ENCODE measurements at places on chromosomes 5 and 9.
A peak's percentile ranks its signal among the peaks of the same experiment; 100 is the strongest.

GRCh38 chr5:106525438-106525837 lies 1145.3 kb downstream of the EFNA5 start:
- DNase-seq: no peak

GRCh38 chr5:140151144-140152021 lies 23.6 kb upstream of the CYSTM1 start:
- DNase-seq: no peak

DNA sequence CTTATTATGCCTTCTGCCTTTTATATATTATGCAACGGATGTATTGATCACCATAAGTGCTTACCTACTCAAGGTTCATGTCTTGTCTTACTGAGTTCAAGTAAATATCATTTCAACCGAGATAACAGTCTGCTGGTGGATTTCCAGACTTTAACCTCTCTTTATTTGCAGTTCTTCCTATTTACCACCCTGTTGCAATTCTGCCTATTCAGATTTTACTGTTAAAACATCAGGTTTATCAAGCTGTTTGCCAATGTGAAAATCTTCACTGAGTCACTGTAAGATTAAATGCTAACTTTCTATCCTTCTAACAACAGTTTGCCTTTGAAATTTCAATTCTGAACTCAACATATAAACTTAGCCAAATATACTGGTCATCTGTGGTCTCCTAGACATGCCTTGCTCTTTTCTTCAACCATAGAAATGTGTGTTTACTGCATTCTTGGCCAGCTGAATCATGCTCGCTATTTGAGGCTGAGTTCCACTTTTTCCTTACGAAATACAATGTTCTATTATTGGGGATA lies 471.7 kb upstream of the RORB start:
- DNase-seq: no peak

DNA sequence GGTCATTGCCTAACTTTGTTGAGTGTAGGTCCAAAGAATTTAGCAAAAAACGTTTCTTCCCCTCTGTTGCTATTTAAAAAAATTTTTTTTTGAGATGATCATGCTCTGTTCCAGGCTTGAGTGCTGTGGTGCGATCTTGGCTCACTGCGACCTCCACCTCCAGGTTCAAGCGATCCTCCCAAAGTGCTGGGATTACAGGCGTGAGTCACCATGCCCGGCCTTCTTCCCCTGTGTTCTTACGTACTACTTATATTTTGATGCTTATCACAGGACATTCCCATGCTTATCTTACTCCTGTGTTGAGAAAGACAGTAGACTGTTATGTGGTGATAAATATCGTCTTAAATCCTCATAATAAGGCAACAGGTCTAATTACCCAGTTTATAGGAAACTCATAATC lies 2.5 kb downstream of the ACER2 start:
- DNase-seq: no peak

DNA sequence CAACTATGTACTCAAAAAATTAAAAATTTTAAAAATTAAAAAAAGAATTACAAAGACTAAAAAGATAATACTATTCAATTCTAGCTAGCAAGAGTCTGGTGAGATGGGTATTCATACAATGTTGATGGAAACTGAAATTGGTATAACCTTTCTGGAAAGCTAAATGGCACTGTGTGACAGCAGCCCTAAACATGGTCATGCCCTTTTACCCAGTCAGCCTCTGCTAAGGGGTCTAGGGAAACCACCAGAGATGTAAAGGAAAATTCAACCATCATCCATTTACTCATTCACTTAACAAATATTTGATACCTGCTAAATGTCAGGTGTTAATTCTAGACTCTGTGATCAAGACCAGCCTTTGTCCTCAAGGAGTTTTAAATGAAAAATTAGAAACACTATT lies 29.3 kb downstream of the IL31RA start:
- no peak for DNase-seq

- no peak for DNase-seq
Observed at GRCh38 chr5:61228229-61228628, 66.0 kb upstream of the SMIM15 start.

GRCh38 chr9:91873637-91874051 lies 76.4 kb downstream of the ROR2 start:
- DNase-seq: no peak

- no peak for DNase-seq
Observed at GRCh38 chr5:119750887-119751733, 121.8 kb downstream of the FAM170A start.

DNA sequence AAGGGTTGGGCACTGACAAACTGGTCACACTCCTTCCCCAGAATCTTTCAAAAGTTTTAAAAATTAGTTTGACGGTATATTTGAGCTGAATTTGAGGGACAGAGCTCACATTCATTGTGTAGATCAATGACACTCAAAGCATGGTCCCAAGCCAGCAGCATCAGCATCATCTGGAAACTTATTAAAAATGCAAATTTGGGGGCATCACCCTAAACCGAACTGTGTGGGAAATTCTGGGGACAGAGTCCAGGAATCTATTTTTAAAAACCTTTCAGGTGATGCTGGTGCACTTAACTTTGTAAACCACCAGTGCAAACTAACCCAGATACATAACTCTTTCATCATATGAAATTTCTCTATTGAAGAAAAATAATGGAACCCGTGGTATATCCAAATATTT lies 58.1 kb upstream of the MTAP start:
- no peak for DNase-seq

GRCh38 chr9:118510711-118511110 lies 806.5 kb downstream of the TLR4 start:
- DNase-seq: no peak

DNA sequence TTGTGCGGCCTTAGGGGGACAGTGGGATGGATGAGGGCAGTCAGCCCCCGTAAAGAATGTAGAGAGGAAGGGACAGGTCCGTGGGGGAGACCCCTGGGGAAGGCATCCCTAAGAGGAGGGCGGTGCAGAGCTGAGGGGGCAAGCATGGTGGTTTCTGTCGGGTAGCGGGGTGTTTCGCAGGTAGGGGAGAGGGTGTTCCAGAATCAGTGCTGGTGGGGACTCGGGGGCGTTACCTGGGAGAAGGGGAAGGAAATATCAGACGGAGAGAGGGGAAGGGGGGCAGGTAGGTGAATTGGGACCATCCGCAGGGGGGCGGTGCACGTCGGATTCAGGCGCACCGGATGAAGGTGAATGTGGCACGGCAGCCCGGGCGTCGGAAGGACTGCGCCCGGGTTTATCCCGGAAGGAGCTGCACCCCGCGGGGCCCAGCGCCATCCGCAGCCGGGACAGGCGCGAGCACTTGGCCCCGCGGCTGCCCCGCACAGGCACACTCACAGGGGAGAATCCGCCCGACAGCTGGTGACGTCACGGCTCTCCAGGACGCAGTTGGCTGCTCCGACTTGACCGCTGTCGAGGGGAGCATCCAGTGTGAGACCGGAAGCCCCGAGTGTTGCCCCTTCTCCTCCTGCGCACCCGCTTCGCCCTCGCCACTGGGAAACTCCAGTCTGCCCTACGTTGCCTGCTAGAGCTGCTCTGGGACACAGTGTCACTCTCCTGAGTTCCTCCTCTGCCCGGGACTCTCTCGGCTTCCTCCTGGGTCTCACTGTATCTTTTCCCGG lies 1.3 kb downstream of the CD72 start:
- peak; percentile 63 for DNase-seq

GRCh38 chr9:98600631-98601030 lies 108.1 kb downstream of the GABBR2 start:
- DNase-seq: no peak

GRCh38 chr5:104361932-104362331 lies 799.3 kb upstream of the NUDT12 start:
- no peak for DNase-seq

- DNase-seq: peak; percentile 16
Observed at GRCh38 chr5:137735555-137736284, at the start of gene KLHL3. Gene KLHL3 (minus strand): TSS chr5:137736089. CDS start chr5:137735646, 443 bp downstream.

DNA sequence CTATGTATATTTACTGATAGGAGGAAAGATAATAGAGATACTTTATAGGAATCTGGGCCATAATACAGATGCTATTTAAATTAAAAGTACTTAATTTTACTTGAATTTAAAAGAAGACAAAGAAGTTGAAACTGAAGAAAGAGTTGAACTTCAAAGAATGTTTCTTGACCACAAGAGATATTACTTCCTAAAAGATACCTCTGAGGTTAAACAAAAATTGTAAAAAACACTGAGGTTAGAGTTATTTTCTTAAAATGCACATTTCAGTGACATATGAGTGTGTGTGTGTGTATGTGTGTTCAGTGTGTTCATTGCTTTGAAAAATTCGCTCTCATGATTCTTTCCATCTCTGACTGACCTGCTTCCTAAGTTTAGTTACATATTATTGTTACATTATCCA lies 3.5 kb upstream of the SEPTIN8 start:
- DNase-seq: no peak

DNA sequence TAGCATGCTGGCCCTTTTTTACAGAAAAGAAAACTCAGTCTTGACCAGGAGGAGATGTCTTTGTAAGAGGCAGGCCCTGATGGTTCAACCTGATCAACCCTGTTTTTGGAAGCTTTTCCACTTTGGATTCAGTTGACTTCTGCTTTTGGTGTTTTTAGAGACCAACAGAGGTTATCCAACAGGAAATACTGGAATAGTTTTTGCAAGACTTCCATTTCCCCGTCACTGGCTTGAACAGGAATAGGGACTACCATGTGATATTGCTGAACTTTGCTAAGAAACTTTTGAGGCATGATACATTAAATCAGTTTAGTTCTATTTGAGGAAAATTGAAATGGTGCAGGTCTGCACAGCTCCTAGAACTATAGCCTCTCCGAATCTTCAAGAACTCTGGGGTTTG lies 17.1 kb upstream of the DAB2 start:
- DNase-seq: no peak

DNA sequence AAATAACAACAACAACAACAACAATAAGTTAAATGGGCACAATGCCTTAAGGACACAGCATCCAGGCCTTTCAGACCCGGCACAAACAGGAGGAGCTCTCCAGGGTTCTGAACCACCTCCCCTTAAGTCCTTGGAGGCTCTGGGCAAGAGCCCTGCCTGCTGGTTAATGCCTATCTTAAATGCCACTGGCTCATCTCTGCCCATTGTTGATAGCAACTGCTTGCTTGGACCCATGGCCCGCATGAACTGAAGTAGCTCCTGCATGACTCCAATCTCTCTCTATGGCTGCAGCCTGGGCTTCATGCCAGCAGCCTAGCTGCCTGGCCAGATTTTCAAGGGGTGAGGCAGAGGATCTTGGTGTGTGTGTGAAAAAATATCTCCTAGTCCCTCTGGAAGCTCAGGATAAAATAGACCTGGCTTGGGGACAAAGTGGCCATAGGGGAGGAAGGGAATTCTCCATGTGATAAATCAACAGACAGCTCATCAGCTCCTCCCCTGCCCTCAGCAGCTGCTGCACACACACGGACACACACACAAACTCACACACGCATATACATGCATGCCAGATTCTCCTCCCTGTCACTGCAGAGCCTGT lies 27.4 kb downstream of the FAM219A start:
- DNase-seq: no peak

- no peak for DNase-seq
Observed at GRCh38 chr9:122857815-122858214, 29.4 kb upstream of the PDCL start.

- DNase-seq: no peak
Observed at GRCh38 chr5:169742771-169743296, 105.8 kb downstream of the DOCK2 start.

DNA sequence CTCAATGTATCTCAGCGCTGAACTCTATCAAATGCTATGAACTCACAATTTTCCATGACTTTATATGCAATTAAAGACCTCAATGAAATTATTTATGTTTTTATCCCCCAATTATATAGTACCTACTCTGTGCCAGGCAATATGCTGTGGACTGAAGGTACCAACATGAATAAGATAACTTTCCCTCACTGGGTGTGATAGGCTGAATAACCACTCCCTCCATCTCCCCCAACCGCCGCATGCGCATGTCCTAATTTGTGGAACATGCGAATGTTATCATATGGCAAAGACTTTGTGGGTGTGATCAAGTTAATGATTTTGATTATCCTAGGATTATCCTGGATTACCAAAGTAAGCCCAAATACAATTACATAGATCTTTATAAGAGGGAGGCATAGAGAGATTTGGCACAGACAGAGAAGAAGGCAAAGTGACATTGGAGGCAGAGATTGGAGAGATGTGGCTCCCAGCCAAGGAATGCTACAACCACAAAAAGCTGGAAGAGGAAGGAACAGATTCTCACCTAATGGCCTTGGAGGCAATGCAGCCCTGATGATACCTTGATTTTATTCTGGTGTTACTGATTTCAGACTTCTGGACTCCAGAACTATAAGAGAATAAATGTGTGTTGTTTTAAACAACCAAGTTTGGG lies 149.1 kb upstream of the VCAN start:
- DNase-seq: no peak

GRCh38 chr9:133875131-133875530 lies 117.0 kb downstream of the VAV2 start:
- no peak for DNase-seq

DNA sequence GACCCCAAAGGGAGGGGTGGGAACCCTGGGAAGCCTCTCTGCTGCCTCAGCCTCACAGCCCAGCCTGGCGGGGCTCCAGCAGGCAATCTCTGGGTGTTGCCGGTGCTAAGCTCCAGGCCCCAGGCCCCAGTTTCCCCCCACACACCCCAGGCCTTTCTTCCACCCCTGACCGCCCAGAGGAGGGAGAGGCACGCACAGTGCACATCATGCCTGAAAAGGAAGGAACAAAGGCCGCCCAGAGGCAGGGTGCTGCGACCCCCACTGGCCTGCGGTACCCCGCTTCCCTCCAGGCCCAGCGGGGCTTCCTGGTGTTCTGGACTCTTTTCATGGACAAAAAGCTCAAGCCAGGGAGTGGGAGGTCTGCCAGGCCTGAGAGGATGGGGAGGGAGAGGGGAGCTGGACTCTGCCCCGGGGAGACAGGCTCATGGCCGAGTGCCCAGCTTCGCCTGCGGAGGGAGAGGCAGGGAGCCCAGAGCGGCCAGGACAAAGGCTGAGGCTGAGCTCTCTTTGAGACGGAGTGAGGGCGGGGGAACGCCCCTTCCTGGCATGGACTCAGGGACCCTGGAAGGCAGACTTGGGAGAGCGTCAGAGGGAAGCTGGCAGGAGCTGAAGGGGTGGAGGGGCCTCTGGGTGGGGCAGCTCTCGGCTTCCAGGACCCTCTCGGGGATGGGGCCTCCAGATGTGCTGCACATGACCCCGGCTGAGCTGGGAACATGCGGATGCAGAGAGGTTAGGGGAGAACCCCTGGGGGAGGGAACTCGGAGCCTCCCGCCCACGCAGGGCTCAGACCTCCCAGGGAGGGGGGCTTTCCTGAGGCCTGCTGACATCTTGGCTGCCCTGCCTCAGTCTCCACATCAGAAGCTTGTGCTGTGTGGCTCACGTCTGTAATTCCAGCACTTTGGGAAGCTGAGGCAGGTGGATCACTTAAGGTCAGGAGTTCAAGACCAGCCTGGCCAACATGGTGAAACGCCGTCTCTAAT lies 1.8 kb upstream of the ENTPD2 start:
- DNase-seq: no peak

GRCh38 chr5:38613992-38614836 lies 57.8 kb upstream of the LIFR start:
- no peak for DNase-seq

DNA sequence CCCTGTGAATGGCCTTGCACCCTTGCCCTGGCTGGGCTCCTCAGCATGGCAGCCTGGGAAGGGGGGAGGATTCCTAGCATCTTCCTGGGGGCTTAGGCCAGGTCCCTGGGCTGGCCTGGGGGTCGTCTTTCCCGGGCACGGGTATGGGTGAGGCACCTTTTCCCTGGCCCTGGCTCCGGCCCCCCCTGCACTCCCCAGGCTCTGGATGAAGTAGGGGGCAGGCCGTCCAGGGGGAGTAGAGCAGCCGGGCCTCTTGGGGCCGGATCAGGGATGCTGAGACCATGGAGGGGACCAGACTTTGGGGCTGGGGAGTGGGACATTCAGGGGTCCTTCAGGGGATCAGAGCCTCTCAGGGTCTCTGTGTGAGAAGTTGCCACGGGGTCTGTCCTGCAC lies 6.6 kb downstream of the RXRA start:
- no peak for DNase-seq

- DNase-seq: no peak
Observed at GRCh38 chr5:113295111-113295539, 139.7 kb downstream of the TSSK1B start.

Measured in activated T-cell treated with anti-CD3 and anti-CD28 coated beads for 48 hours (primary cell).